ENCODE measurements at places on chromosomes 7 and 10. TPM values are rescaled to one million over a fixed set of nuclear protein-coding genes. Genes with fewer than 3 reads are reported as not detected.

DNA sequence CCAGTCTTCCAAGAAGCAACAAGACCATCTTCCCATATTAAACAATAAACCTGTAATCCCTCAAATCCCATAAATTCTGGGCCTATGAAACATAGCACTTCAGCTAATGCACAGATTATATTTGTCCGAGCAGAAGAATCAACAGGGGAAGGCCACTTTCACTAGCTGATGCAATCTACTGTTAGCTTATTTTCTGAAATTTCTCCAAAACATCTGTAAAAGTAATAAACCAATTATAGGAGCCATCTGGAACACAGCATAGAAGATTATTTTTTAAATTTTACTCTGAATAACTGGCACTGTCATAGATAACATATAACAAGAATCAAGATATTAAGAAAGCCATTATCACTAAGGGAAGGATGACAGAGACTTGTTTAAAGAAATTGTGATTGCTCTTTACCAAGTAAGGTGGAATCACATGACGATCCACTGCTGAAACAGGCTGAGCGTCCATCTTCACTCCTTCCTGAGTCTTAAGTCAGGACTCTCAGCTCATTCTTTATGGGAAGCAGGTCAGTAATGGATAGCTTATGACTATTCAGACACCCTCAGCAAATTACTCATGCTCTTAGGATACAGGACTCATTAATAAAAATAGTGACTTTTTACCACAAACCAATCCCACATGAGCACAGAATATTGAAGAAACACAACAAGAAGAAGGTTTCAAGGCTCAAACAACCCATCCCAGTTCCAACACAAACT, 719.5 kb downstream of the XPNPEP1 start:
- DNase-seq, result no peak

ADARB2 gene
- not detected for polyA plus RNA-seq

WEE2 gene
- not detected for polyA plus RNA-seq

MMRN2 gene
- polyA plus RNA-seq, result 2.8 TPM

GRCh38 chr10:127193125-127193524, 3.3 kb downstream of the INSYN2A start:
- DNase-seq, result no peak
